Renal cortex interstitium (tissue), 15 donors: ENCODE measurements at places on chromosomes 13 and 19.

DNA sequence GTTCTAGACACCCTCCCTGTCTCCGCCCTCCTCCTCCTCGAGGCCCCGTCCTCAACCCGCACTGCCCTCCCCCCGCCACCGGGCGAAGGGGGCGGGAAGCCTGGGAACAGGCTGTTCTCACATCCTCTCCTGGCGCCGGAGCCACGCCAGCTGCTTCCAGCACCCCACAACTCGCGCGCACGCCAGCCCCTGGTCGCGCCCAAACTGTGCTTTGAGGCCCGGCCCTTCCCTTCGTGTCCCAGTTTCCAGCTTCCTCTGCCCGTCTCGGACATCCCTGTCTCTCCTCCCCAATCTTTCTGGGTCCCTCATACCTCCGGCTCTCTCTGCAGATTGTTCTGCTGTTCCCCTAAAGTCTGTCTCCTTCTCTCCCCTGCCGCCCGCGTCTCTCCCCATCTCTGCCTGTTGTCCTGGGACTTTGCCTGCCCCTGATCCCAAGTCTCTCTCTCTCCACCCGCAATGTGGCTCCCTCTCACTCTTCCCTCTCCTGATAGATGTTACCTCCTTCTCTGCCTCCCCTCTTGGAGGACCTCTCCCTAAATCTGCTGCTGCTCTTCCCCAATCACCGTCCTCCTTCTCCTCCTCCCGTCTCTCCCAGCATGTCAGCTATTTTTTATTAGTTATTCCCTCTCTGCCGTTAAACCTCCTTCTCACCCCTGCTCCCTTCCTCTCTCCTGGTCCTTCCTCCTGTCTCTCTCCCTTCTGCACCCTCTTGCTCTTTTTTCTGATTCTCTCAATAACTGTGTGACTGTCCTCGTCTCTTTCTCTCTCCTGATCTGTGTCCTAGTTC lies 14.2 kb downstream of the DPF1 start:
- no peak for DNase-seq

DNA sequence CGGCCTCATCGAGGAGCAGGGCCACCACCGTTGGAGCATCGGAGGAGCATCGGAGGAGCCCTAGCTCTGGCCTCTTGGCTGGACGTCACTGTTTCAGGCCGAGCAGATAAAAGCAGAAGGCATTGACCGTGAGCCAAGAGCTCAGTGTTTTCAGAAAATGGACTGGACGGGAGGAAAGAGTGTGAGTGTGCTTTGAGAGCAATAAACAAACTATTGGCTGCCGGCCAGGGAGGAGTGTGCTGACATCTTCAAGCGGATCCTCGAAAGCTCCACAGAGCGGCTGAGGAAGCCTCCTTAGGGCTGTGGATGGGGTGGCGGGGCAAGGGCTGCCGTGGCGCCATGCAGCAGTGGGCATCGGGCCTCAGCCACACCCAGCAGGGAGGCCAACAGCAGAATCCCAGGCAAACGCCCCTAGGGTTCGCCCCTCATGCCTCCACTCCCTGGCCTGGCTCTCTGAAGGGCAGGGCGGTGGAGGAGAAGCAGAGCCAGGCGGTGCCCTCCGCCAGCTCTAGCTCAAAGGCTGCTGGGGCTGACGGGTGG lies 41.8 kb downstream of the IRS2 start:
- DNase-seq = no peak

- DNase-seq = no peak
Observed at GRCh38 chr13:111282425-111282824, 38.0 kb upstream of the TEX29 start.

- DNase-seq = no peak
Observed at GRCh38 chr19:7734220-7735203, 2.6 kb upstream of the CLEC4G start.

DNA sequence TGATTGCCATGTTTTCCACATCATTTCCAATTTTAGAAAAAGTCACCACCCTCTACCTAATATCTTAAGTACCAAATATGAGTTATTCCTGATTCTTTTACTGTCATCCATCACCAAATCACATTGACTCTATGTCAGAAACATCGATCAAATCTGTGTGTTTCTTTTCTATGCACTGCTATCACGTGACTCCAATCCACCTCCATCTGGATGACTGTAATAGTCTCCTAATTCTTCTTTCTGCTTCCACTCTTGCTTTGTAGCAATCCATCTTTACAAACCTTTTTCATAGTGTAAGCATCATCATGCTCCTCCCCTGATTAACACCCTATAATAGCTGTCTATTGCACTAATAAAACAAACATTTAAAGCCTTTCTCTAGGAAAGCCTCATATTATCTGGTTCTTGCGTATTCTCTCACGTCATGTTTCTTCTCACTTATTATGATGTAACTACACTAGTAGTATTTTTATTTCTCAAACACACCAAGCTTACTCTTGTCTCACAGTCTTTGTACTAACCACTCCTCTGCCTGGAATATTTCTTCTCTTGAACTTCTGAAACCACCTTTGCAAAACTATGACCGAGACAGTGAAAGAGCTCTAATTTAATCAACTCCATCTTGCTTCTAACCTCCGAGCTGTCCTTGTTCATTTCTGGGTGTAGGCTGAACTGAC lies 10.7 kb upstream of the FPR3 start:
- DNase-seq = no peak

DNA sequence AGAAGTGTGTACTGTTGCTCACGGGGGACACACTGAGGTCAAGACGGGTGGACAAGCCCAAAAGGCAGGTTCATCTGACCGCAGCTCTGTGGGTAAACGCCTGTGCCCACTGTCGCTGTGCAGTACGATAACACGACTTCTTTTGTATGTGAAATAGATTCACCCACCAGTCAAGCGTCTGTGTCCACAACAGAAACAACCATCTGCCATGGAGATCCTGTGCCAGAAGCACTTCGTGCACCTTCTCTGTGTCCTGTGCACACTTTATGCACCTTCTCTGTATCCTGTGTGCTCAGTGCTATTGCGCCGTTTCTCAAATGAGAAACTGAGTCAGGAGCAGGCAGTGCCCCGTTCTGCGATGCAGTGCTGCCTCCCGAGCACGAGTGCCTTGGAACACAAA lies 138.9 kb downstream of the ATP11A start:
- DNase-seq = no peak

GRCh38 chr19:8069096-8069973 lies 16.8 kb downstream of the CCL25 start:
- DNase-seq = no peak
